ENCODE measurements at places on chromosomes 7 and 10. TPM values are rescaled to one million over a fixed set of nuclear protein-coding genes. Genes with fewer than 3 reads are reported as not detected.

DNA sequence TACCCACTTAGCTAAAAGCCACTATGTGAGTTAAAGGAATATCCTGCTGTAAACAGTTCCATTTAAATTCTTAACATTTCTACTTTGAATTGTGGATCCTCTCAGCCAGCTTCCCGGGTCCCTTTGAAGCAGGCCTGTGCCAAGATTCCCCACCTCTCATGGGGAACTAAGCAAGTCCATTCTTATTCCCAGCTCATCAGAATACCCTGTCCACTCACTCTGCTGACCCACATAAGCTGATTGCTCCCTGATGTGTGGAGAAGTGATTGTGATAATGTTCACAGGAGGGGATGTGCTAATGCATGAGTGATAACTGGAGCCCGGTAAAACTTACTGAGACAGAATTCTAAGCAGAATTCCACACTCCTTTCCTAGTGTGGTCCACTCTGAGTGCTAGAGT, 709.7 kb downstream of the CNTNAP2 start:
- DNase-seq: no peak

GRCh38 chr7:155234158-155234492, 63.6 kb upstream of the INSIG1 start:
- no peak for DNase-seq

- peak; percentile 46 for DNase-seq
Measured at GRCh38 chr7:25846722-25847121, 305.3 kb upstream of the NFE2L3 start.

- no peak for DNase-seq
Measured at GRCh38 chr10:130994845-130995244, 316.7 kb downstream of the TCERG1L start.

- DNase-seq: peak; percentile 58
Measured at GRCh38 chr10:106711313-106711906, 453.1 kb downstream of the SORCS1 start.

DNA sequence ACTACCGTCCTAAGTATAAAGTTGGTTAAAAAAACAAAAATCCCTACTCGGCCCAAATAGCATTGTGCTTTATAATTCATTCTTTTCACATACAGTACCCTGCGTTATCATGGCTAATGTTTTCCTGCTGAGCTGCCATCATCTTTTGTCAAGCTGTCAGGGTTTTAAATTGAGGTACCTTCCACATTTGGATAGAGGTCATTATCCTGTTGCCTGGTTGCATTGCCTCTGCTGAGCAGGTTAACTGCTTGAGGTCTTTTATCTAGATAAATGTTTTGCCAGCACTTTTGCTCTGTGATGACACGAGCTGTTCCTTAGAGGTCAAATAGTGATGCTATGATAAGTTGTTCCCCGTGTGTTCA, 94.4 kb upstream of the FZD1 start:
- no peak for DNase-seq

DNA sequence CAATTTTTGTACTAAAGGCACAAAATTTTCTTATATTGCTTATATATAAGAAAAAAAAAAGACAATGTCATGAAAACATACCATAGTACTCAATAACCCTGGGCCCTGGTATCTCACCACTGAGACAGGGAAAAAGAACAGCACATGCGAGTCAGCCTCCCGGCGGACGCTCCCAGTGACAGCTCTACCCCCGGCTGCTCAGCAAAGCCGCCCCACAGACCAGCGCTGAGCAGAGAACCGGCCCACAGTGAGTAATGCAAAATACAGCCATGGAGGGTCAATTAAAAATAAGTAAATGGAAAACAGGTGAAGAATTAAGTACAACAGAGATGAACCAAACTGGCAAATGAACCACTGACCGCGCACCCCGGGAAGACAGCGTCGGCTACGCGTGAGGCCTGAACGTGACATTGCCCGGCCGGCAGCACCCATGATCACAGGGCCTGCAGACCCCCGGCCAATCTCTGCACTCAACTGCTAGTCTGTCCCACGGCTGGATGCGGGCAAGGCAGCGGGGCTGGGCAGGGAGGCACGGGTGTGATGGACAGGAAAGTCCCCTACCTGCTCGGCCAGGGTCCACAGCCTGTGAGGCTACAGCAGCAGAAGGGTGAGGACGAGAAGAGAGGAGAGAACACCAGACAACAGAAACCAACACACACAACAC, 175.9 kb downstream of the ZMYND11 start:
- no peak for DNase-seq

DNA sequence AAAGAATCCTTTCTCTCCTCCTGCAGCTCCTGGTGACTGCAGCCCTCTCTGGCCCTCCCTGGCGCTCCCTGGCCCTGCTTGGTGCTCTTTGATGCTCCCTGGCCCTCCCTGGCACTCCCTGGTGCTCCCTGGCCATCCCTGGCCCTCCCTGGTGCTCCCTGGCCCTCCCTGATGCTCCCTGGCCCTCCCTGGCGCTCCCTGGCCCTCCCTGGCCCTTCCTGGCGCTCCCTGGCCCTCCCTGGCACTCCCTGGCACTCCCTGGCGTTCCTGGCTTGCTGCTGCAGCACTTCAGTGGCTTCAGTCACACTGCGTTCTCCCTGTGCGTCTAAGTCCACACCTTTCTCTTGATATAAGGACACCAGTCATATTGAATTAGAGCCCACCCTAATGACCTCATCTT, 15.2 kb upstream of the FGFR2 start:
- DNase-seq: peak; percentile 65

- no peak for DNase-seq
Measured at GRCh38 chr7:27094304-27095049, 1.3 kb downstream of the HOXA1 start.

DNA sequence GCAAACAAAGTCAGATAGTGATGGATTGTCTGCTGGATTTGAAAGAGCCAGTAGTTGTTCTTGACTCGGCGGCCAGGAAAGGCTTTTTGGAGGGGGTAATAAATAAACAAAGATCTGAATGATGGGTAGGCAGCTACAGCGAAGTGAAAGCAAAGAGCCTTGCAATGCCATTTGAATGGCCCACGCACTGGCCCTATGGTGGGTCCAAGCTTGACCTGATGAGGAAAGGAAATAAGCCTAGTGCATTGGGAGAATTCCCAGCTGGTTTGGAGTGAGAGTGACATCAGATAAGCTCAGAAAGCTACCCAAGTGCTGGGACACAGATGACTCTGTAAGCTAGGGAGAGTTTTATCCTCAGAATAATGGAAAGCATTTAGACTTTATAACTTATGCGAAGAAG, 365.2 kb downstream of the PLXDC2 start:
- no peak for DNase-seq

DNA sequence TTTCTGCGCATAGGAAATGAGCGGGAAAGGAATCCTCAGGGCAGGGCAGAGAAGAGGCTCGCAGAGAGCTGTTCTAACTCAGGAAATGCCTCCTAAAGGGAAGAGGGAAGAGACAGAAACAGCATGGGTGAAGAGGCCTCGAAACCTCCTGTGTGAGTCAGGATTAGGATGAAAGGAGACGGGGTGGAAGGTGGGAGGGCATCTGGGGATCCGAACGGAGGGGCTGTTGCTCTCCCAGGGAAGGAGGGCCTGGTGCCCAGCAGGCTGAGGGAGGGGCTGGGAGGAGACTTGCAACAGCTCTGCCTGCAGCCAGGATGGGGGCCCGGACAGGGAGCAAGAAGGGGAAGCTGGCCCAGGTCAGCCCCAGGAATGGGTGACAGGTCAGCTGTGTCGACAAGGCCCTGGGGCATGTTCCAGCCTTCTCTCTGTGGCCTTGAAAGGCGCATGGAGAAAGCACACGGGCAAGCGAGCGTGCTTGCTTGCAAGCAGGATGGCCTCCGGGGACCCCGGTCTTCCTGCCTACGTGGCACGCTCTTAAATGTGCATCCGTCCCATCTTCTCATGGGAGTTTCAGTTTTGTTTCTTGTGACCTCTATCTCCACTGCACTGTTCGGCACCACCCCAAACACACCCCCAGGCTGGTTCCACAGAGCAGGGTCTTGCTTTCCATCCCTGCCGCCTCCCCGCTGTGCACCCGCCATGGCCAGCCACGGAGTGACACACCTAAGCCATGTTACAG, 63.5 kb downstream of the HIPK2 start:
- no peak for DNase-seq

DNA sequence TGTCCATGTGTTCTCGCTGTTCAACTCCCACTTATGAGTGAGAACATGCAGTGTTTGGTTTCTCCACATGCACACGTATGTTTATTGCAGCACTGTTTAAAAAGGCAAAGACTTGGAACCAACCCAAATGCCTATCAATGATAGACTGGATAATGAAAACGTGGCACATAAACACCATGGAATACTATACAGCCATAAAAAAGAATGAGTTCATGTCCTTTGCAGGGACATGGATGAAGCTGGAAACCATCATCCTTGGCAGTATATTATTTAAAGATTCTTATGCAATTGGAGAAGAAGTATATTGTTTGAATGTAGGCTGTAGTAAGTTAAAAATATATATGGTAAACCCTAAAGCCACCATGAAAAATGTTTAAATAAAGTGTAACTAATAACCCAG, 7.2 kb upstream of the CACNB2 start:
- no peak for DNase-seq

DNA sequence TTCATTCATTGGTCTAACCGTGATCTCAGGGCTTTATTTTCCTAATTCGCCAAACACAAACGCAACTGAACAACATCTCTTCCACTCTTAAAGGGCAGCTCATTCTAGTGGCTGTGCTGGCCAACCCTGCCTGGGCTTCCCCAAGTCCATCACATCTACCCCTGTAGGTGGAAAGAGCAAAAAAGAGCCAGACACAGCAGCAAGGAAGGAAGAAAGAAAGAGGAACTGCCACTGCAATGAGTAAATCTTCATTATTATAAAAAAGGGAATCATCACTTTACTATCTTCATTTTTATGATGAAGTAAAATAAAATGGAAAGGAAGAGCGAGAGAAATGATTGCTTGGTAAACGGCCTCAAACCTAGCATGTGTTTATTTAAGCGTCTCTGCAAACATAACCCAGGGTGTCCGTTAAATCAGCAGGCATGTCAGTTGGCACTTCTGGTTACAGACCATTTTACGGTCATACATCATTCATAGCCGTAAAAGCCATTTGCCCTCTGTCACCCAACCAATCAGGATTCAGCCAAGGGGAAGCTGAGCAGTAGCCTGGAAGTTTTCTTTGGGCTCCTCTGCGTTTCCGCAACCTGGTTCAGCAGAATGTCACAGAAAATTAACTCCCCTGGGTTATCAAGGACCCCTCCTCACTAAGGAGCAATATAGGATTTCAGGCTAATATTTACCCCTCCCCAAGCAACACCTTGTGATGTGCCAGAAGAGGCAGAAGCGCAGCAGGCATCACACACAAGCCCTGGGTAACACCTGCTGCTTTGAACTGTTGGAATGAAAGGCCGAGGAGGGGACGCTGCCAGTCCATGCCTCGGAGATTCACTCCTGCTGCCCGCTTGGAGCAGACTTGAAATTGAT, 234.0 kb downstream of the SNX10 start:
- peak; percentile 36 for DNase-seq

DNA sequence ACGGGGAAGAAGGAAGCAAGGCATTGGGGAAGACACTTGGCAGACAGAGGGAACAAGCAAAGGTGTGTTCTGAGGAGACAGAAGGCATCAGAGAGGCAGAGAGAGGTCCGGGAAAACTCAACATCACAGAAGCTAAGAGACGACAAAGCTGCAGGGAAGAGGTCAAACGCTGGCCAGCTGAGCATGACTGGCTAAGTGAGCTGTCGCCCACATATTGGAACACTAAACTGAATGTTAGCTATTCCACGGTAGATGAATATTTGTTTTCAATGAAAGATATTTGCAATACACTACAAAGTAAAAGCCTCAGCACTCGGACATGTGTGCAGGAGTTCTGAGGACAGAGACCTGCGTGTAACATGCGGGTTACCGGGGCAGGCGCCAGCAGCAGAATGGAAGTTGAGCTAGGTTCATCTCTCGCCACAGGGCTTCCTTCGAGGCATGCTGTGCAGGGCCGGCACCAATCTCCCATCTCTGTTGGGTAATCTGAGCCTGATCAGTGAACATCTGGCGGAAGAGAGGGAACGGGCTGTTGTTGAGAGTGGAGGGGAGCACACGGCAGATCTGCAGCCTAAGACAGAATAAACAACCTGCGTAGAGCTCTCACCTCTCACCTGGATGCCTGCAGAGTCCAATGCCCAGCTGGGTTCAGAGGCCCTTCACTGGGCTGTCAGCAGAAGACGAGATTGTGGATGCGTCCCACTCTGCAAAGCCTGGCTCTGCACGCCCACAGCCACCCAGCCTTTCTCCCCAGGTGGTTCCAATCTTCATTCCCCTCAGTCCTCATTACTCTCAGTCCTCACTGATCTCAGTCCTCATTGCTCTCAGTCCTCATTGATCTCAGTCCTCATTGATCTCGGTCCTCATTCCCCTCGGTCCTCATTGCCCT, 35.9 kb downstream of the INSIG1 start:
- DNase-seq: no peak

The PDE6C gene
- total RNA-seq: not detected

The GNAT3 gene
- total RNA-seq: not detected

The CALML5 gene
- not detected for total RNA-seq

The SPDYE16 gene
- not detected for total RNA-seq

The WIPF3 gene
- 1.2 TPM for total RNA-seq

The ZNF438 gene
- total RNA-seq: 12.3 TPM

Data from mucosa of descending colon (tissue), 3 donors.